Hepatic stellate cell (primary cell): ENCODE measurements at places on chromosomes 11 and 22.

- DNase-seq: no peak
Observed at GRCh38 chr11:76083563-76084451, 122.5 kb downstream of the WNT11 start.

GRCh38 chr11:18265949-18266348 is at the start of gene SAA1:
TSS of gene SAA1 (plus strand) at chr11:18266264. CDS start at chr11:18266888, 624 bp downstream.
- DNase-seq: no peak

GRCh38 chr11:107011977-107012376 is 6.3 kb downstream of the GUCY1A2 start:
- no peak for DNase-seq

DNA sequence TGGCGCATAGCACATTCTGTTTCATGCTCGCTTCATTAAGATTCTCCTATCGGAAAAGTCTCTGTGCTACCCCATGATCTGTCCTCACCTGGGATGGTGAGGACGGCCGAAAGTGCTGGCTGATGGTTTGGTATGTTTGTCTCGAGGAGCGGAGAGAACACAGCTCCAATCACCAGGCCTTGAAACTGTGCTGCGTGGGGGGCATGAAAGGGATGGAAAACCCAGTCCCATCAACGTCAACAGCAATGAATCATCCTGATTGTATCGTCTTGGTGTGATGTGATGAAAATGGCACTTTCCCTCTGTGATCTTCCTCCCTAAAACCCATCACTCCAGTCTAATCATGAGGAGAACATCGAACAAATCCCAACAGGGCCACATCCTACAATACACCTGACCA is 8.4 kb downstream of the FXYD6 start:
- DNase-seq: no peak

DNA sequence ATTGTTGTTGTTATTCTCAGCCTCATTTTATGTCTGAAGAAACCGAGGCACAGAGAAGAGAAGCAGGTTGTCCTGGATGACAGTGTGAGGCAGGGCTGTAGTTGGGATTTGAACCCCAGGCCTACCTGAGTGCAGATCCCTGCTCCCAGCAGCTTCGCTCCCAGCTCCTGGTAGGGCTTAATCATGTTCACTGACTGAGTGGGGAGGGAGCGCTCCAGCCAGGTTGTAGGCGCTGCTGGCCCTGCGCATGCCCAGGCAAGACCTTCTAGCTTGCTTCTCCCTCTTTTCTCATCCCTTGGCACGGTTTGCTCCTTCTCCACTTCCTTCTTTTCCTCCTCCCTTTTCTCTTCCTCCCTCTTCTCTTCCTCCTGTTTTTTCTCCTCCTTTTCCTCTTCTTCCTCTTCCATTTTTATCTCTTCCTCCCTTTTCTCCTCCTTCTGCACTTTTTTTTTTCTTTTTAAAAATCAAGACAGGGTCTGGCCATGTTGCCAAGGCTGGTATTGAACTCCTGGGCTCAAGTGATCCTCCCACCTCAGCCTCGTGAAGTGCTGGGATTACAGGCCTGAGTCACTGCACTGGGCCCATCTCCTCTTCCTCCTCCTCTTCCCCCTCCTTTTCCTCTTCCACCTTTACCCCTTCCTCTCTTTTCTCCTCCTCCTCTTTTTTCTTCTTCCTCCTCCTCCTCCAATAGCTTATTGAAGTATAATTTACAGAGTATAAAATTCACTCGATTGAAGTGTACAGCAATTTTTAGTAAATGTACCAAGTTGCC is 109.3 kb downstream of the KIAA1671 start:
- DNase-seq: no peak

DNA sequence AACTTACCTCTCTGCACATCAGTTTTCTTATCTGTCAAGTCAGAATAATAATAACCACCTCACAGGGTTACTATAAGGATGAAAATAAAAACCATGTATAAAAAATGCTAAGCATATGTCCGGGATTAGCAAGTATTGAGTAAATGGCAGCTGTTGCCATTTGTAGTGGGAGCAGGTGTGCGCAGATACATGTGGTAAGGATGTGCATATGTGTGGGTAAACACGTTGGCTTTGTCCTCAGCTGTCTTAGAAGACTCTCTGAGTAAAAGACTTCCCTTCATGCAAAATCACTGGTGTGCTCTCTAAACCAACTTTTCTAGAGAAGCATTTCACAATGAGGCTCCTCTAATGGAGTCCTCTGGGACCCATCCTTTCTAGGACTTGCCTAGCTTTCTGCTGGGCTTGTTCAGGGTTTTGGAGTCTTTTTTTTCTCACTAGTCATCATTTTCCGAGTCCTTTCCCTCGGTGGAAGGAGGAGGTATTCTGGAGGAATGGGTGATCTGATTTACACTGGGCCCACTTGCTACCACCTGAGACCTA is 62.4 kb downstream of the NELL1 start:
- no peak for DNase-seq
